Effector CD8-positive, alpha-beta T cell (primary cell): ENCODE measurements at places on chromosomes 7 and 10.

DNA sequence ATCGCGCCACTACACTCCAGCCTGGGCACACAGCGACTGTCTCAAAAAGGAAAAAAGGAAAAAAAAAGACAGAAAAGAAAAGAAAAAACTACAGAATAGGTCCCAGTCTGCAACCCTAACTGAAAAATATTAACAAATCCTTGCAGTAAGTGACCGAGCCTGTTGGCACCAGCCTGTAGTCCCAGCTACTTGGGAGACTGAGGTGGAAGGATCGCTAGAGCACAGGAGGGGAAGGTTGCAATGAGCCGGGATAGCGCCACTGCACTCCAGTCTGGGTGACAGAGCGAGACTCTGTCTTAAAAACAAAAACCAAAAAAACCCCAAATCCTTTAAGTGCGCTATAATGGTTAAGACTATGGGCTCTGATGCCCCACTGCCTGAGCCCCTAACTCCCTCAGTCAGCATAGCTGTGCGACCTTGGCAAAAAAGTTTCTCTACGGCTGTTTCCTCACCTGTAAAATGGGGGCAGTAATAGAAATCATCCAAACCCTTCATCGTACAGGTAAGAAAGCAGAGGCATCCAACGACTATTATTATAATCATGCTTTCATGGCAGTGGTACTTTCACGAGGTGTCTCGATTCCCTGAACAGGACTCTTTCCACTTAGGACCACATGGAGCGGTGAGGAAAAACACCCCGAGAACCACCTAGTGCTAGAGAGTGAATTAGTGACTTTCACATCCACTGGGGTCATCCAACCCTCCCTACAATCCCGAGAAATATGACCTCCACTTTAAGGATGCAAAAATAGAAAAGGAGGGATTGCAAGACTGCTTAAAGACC is 755 bp downstream of the TOMM7 start:
- no peak for DNase-seq

DNA sequence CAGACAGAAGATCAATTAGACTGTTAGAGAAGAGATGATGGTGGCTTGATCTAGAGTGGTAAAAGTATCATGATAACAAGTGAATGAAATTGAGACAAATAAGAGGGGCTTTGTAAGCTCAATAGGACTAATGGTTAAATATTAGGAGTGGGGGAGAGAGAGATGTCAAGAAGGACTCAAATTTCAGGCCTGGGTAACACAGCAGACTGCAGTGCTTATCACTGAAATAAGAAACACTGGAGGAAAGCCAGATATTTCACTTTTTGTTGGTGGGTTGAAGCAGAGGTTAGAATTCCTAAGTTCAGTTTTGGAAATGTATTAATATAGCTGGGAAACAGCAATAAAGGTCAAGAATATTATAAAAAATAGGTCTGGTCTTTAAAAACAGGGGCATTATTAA is 74.6 kb downstream of the ORC5 start:
- DNase-seq: no peak

- DNase-seq: no peak
These were observed 272.4 kb upstream of the MYO3A start for GRCh38 chr10:25661632-25662031.

DNA sequence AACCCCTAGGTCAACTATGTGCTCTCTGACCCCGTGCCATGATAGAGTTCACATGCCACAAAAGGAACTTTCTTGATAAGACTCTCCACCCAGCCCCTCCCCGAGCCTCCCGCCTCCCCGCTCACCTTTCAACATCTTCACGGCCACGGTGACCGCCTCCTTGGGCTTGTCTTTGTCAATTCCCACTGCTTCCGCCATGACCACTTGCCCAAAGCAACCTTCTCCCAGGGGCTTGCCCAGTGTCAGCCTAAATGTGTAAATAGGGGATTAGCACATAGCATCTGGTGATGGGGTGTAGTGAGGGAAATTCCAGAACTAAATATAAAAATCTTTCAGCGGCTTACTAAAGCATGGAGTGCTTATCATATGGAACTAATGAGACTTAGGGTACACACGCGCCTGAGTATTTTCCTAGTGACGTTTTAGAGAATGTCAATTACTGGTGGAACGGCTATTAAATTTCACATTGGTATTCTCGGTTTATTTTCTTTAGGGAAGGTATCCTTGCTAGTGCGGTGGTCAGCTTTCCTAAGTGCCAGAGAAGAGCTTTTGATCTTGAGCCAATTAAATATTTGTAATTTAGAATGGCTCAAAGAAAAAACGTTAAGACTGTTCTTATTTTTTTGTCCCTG is 97.4 kb downstream of the FGFR2 start:
- DNase-seq: no peak

DNA sequence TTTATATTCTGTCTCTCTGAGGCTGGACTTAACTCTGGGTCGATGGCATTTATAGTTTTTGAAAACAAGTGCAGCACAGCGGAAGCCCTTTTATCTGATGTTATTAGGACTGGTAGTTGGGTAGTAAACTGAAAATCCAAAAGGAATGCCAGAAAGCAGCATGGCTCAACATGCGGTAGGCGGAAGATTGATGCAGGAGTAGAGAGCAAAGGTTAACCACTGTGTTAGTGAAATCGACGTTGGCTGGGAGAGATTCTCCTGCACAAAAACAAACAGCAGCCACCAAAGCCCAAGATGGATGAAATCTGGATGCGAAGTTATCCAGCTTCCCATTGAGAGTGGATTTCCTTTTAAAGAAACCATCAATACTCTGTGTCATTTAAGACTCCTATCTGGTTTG is 54.5 kb upstream of the EMX2 start:
- no peak for DNase-seq

- DNase-seq: no peak
These were observed 44.1 kb upstream of the RAPGEF5 start for GRCh38 chr7:22400936-22401553.

GRCh38 chr7:155864271-155864985 is 52.2 kb upstream of the SHH start:
- no peak for DNase-seq

DNA sequence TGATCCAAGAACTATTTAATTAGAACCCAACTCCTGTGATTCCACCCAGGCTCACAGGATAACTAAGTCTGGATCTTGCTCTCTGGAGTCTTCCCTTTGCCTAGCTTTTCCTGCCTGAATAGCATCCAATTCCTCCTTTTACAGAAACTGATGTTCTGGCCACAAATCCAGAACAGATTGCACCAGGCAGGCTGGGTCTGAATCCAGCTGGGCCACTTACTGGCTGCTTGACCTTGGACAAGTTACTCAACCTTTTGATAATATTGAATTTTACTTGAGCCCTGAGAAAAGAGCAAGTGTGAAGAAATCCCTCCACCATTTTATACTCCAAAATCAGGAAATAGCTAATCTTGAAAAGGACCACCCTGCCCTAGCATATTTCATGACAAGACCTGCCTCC is 55.5 kb upstream of the SLC35G1 start:
- DNase-seq: no peak

- no peak for DNase-seq
These were observed 27.4 kb upstream of the NFKB2 start for GRCh38 chr10:102368077-102368476.

DNA sequence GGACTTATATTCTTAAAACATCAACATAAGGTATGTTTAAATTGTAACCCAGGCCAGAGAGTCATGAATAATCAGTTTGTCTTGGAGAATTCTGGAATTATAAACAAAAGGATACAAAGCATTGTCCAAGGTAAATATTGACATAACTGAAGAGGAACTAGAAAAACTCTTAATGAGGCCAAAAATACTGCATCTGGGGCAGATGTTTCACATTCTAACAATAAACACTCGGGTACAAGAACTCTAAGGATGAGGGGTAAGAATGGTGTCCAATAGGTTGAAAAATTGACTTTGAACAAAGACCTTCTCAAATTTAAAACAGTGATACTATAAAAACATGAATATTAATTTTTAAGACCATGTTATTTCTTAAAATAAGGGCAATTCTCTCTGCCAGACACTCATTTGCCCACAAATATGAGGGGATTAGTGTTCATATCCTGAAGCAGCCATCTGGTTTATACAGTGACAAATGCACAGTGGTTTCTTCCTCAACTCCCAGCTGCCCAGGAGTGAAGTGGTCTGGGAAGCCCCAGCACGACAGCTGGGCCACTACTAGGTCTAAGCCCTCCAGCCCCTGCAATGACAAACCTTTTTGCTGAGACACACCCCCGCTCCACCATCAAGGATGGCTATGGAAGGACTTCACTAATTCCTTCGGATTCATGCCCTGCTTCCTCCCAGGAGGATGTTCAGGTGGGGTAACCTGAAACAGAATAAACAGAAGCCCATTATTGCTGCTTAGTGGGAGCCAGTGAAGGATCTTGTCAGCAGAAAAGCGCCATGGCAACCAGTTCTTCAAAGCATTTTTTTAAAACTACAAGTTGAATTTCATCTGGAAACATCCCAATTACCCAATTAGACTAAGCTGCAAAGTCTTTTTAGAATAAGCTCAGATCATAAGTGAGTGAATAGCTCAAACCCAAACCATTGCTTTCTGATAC is 107.5 kb upstream of the ARID5B start:
- DNase-seq: no peak

DNA sequence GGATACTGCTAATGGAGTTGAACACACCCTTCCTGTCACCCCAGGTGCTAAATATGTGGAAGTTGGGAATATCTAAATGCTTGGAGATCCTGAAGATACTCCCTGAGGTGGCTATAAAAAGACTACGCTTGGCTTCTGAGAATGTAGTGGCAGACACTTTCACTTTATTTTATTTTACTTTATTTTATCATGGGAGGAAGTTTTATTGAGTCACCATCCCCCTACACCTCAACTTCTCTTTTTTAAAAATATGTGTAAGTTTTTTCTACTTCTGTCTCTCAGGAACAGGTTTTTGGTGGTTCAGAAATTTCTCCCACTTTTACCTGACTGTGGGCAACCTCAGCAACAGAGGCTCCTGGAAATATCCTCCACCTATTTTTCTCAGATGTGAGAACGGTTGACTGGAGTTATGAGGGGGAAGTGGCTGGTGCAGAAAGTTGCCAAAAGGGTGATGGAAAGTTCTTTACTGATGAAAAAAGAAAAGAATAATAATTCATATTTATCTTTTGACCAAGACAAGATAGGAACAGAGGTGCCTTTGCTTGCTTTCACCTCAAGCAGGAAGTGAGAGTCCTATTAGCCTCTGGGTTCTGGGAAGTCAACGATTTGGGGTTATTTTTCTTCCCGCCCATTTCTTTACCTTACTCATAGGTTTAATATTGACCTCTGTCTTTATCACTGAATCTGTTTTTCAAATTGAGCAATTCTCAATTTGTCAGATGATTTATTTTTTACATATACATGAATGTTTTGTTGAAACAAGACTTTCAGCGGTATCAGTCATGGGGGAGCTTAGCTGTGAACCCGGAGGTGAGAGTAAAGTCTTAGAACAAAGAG is 103.6 kb downstream of the AHR start:
- DNase-seq: no peak

GRCh38 chr10:46287846-46288477 is 1.2 kb downstream of the ANTXRL start:
- DNase-seq: no peak

DNA sequence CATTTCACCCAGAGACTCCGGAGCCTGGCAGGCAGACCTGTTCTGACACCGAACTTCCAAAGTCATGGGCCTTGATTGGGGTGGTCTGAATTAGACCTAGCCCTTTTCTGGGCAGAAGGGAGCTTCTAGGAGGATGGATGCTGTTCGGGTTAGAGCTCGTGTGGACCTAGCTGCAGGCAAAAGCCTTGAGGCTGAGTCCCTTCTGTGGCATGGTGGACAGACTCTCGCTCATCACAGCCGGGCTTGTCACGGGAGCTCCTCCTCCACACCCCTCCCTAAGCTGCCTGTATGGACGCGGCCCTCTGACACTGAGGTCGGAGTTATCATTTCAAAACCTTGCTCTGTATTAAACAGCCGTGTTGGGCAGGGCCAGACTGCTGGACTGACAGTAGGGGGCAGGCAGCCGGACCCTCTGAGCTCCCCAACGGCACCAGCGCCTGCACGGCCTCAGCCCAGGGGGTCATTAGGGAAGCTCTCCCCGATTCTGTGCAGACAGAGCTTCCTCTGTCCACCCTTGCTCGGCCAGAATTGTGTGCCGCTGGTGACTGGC is 2.2 kb downstream of the IRF5 start:
- DNase-seq: no peak

- no peak for DNase-seq
These were observed 440.4 kb upstream of the GHITM start for GRCh38 chr10:83698899-83699298.

DNA sequence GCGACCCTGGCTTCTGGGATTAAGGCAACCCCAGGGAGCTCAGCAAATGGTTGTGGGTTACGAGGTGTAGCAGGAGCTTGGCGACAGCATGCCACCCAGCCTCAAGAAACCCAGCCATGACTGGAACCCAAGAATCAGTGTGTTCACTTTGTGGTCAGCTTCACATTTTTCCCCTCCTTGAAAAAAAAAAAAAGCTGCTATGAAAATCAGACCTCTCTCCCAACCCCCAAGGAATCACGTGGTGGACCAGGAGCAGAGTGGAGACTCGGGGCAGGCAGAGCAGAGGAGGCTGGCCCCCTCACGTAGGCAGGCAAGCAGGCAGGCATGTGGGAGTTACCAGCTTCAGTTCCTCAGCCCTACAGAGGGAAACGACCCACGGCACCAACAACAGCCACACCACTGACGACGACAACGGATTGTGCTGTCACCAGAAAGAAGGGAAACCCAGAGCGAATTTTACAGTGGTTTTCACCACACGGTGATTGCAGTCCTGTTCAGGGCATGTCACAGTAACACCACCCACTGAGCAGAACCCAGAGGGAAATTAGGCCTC is 203.4 kb downstream of the SLC25A13 start:
- no peak for DNase-seq

- no peak for DNase-seq
These were observed 74.9 kb downstream of the BEND7 start for GRCh38 chr10:13453896-13454295.

- no peak for DNase-seq
These were observed 15.1 kb upstream of the GET4 start for GRCh38 chr7:861222-861621.

GRCh38 chr7:38211940-38212339 is 33.9 kb downstream of the STARD3NL start:
- no peak for DNase-seq

DNA sequence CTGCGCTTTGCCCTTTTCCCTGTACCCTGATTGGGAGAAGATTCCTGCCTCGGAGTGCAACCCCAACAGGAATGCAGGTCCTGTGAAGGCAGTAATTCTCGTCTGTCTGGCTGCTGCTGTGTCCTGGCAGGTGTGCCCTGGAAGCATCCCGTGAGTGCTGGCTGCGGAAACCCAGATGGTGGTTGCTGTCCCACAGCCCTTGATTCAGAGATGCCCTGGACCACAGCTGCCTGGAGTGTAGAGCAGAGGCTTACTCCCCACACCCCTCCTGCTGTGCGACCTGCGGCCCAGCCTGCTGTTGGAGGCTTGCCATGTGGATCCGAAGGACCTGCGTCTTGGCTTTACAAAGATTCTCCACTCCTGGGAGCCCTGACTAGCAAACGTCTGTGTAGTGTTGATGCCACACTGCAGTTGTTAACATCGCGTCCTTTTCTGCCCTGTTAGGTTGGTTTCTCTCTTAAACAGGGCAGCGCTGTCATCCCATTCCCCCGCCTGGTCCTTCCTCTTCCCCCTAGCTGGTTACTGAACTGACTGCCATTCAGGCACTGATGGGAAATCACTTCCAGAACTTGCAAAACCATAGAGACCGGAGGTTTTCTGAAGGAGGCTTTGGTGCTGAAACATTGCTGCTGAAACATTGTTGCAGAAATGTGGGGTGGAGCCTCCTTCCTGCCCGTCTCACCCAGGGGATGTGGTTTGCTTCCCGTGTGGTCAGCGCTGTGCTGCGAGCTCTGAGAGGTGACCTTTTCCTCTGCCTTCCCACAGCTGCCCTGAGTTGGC is 53.3 kb downstream of the DNAJB6 start:
- DNase-seq: no peak
